Stimulated activated CD4-positive, alpha-beta T cell treated with anti-CD3 and anti-CD28 coated beads, Interleukin-2, amount 100 ng/mL, for 24 hours (primary cell): ENCODE measurements at places on chromosomes 5 and 9.

- DNase-seq: no peak
These were observed 53.5 kb upstream of the GRIN3A start for GRCh38 chr9:101791938-101792337.

- DNase-seq: no peak
These were observed 1088.5 kb upstream of the CDH6 start for GRCh38 chr5:30104872-30105596.

- no peak for DNase-seq
These were observed 215.3 kb upstream of the FBXL7 start for GRCh38 chr5:15284706-15285105.

DNA sequence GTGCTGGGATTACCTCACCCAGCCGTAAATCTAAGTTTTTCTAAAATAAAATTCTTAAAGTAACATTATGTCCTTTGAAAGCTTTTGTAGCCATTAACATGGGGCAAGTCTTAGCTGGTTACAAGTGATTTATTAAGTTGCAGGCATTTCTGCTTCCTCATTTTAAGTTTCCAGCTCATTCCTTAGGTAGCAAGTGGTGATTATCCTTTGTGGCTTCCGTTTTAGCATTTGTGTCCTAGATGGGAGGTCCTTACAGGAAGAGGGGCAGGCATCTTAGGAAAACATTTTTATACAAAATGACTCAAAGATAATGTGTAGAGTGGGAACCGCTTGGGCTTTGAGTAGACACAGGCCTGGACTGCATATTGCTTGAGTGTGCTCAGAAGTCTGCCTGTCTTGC lies 35.0 kb upstream of the ROPN1L start:
- DNase-seq: no peak

DNA sequence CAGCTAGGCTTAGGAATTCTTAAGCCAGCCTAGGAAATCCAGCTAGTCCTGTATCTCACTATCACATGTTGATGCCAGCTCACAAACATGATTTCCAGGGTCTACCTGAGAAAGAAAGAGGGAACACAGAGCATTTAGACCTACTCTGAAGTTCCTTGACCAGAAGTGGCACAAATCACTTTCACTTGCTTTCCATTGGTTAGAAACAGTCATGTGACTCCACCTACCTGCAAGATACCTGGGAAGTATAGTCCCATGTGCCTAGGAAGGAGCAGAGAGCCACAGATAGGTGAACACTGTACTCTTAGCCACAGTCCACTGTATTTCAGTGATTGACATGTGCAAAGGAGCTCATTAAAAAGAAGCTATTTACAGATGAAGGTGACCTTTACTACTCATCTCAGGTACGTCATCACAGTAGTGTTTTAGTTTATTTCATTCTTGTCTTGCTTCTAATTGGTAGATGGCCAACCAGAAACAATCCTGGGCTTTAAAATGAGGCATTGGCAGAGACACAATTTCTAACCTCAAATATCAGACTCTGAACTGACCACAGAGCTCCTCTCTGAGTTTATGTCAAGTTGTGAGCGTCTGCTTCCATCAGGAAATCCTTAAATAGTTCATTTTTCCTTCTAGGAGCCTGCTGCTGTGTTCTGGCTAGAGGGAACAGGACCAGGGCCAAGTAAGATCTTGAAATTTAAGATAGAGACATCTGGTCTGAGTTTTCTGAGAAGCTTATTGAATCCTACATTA lies 340.7 kb downstream of the TLE4 start:
- no peak for DNase-seq

DNA sequence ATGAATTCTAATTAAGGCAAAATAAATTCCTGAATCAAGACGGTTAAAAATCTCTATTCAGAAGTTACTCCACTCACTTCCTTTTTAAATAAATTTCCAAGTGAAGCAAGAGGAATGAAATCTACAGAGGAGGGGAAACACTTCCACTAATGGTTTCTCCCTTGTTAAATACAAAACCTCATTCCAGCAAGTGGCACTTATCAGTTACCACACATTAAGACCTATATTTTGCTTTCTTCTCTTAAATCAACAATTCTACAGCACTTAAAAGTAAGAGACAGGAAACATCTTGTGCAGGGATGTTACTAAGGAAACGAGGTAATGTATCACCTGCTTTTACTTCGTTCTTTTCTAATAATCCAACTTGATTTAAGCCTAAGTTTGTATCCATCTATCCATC lies 172.6 kb downstream of the RAPGEF6 start:
- no peak for DNase-seq

DNA sequence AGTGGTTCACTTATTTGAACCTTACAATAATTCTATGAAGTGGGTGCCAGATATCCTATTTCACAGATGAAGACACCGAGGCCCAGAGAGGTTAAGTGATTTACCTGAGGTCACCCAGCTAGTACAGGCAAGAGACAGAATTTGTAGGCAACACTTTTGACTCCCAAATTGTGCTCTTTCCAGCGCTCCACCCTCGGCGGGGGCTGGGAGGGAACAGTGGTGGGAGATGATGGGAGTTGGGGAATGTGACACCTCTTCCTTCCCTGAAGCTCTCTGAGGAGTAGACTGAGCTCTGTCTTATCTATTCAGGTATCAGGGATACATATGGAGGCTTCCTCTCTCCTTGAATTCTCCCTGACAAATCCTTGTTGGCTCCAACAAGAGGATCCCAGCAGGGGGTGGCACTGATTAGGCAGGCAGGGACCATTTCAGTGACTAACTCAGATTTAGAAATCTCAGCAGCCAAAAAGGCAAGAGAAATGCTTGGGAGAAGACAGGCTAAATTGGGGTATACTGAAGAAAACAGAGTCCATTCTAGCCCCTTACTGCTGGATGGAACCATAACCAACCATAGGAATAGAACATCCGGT lies 95.8 kb upstream of the PANK3 start:
- no peak for DNase-seq

DNA sequence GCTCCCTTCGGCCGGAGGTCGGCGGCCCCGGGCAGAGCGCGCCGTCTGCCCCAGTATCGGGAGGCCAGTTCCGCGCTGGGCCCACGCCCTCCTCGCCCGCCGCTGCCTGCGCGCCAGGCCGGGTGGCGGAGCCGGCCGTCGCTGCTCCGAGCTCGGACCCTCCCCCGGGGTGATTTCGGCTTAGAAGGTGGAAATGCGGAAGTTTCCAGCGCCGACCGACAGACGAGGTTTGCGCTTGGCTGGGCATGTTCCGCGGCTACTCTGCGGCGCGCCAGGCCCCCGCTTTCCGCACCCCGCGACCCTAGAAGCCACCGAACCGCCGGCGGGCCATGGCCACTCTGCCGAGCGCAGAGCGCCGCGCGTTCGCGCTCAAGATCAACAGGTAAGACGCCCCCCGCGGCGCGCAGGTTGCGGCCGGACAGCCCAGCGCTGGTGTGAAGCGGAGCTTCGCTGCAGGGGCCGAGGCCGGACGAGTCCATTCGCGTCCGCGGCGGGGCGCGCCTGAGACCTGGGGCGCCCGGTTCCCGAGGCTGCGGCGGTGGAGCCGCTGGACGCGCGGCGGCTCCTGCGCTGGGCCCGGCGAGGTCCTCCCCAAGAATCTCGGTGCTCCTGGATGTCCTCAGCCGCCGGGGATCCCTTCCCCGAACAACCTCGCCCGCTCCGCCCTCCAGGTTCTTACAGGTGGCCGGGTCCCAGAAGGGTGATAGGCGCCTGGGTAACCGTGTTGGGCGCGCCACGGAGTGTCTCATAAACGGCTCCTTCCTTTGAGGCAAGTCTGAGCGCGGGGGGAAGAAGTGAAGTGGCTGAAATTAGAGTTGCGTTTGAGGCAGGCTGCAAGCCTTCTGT lies at the start of gene DOCK8:
Gene DOCK8 (plus strand): TSS at position 218 of the 846 bp plus-strand sequence. CDS start 112 bp downstream, at position 330.
- peak; percentile 59 for DNase-seq

DNA sequence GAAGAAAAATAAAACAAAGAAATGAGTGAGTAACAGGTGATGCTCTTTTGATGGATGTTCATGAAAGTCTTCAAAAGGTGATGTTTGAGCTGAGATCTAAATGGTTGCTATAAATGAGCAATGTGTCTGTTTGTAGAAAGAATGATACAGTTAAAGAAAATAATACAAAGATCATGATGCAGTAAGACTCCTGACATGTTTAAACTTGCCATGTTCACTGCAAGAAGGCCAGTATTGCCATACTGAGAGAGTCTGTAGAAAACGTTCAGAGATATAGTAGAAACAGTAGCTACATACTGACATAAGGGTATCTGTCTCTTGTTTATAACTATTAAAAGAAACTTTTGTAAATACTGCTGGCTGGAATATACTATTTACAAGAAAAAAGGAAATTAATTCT lies 1609.2 kb upstream of the ACO1 start:
- no peak for DNase-seq

DNA sequence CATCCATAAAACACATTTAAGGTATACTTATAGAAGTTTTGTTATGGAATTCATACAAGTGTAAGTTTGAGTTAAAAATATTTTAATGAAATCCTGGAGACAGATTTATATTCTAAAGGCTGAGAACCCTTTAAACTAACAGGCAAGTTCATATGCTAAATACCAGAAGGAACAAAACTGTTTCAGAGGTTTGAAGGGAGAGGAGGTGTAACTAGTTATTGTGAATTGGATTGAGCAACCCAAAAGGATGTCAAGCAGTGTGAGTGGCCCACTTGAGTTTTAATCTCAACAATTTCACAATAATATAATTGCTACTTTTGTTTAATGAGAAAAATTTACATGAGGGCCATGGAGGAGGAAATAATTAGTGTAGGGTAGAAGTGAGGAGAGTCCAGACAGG lies 348.5 kb upstream of the ACTBL2 start:
- DNase-seq: no peak

DNA sequence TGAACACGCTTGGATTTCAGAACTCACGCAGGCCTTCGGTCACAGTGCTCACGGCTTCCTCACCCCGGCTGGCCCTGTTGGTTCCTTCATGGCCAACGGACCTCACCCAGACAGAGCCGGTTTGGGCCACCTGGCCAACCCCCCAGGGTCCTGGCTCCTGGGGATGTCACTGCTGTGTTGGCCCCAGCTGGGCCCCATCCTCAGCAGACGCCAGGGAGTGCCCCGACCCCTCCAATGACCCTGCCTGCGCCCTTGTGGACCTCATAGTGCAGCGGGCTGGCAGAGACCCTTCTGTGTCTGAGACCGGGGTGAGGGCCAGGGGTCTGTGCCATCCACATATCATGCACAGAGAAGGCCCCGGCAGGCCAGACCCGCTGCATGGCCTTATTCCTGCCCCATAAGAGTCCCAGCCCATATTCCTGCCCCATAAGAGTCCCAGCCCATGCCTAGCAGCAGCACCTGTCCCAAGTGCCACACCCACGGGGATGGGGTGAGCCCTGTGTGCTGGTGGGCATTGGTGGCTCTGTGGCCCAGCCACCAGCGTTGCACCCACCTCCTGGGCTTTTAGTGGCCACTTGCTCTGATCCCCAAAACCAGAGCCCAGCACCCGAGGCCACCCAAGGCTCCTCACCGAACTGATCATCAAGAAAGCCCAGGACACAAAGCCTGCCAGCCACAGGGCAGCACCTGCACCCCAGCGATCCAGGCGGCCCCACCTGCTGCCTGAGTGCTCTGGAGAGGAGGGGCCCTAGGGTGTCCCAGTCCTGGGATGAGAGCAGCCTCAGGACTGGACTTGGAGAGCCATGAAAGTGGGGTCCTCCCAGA lies 1.3 kb upstream of the LPCAT1 start:
- no peak for DNase-seq

- no peak for DNase-seq
These were observed 164.1 kb upstream of the ZNF618 start for GRCh38 chr9:113712053-113712452.

DNA sequence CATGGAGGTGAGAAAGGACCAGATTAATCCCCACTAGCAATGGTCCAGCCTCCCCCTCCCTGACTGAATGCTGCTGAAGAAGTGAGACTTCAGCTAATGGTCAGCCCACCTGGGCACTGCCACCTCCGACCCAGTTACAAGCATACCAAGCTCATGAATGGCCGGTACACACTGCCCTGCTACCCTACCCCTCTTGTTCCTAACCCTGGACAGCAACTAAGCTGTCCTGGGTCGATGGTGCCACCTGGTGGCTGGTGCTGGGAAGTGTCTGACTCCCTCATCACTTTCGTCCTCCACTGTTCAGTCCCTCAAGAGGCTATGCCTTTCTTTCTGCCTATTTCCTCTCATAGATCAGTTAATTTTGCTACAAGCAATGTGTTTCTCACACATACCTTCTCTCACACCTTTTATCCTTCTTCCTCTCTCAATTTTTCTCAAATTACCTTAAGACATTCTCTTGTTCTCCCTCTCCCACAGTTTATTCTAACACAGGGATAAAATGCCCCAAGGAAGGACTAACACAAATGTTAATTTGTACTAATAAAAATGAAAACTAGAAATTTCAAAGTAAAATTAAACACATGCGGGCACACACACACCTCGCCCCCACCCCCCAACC lies 42.4 kb downstream of the PAX5 start:
- DNase-seq: peak; percentile 67

GRCh38 chr5:115977988-115978387 lies 15.7 kb downstream of the LVRN start:
- DNase-seq: no peak

- DNase-seq: peak; percentile 61
These were observed 467 bp downstream of the CNOT6 start for GRCh38 chr5:180494510-180495181.

DNA sequence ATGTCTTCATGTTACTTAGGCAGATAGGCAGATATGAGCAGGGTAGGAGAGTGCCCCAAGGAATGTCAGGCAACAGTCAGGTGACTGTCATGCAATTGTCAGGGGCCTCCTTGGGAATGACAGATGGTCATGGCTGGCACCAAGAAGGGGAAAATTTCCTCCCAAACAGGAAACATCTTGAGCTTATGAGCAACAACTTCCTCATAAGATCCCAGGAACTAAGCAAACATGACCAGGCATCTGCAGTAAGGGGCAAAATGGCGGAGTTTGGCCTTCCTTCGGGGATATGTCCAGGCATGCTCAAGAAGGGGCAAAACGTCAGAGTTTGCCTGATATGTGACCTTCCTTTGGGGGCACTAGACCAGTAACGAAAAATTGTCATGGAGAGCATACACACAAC lies 591.8 kb downstream of the PDE4D start:
- DNase-seq: no peak

- DNase-seq: no peak
These were observed 22.5 kb downstream of the RANBP3L start for GRCh38 chr5:36279054-36279698.

- DNase-seq: no peak
These were observed 26.9 kb downstream of the SLC46A2 start for GRCh38 chr9:112863746-112864145.

DNA sequence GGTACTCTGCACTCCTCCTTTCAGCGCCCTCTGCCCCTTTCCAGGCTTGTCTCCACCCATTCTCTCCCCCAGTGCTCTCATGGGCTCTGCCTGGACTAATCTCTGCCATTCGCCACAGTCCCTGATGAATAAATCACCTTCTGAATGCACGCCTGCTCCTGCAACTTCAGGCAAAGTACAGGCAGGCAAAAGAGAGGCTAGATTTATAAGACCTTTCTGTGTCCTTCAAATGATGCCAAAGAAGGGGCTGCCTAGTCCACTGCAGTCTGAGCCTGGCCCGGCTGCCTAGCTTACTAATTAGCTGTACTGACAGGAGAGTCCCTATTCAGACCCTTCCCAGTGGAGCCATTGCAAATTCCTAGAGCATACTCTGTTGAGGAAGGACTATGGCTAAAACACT lies 7.4 kb downstream of the FGF1 start:
- DNase-seq: no peak
